SK-N-SH treated with all-trans-retinoic acid at 6 μM for 48 hours (cell line): ENCODE measurements at places on chromosomes 5 and 9.
A peak's percentile ranks its signal among the peaks of the same experiment; 100 is the strongest.

- no peak for ATAC-seq
Measured at GRCh38 chr9:133181561-133181960, 17.8 kb upstream of the GBGT1 start.

DNA sequence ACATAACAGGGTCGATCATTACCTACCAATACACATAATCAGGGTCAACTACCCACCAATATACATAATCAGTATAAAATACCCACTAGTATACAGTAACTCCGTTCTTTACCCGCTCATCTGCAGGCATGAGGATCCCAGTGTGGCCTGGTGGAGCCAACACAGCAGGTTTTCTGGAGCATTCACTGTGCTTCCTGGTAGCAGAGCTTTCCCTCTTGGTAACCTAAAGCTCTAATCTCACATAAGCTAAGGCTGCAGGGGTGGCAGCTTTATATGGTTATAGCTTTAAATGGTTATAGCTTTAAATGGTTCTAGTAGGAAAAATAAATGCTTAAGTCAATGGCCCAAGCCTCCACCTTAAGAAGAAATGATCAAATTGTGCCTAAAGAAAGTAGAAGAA, 11.9 kb downstream of the LCN1 start:
- no peak for ATAC-seq

DNA sequence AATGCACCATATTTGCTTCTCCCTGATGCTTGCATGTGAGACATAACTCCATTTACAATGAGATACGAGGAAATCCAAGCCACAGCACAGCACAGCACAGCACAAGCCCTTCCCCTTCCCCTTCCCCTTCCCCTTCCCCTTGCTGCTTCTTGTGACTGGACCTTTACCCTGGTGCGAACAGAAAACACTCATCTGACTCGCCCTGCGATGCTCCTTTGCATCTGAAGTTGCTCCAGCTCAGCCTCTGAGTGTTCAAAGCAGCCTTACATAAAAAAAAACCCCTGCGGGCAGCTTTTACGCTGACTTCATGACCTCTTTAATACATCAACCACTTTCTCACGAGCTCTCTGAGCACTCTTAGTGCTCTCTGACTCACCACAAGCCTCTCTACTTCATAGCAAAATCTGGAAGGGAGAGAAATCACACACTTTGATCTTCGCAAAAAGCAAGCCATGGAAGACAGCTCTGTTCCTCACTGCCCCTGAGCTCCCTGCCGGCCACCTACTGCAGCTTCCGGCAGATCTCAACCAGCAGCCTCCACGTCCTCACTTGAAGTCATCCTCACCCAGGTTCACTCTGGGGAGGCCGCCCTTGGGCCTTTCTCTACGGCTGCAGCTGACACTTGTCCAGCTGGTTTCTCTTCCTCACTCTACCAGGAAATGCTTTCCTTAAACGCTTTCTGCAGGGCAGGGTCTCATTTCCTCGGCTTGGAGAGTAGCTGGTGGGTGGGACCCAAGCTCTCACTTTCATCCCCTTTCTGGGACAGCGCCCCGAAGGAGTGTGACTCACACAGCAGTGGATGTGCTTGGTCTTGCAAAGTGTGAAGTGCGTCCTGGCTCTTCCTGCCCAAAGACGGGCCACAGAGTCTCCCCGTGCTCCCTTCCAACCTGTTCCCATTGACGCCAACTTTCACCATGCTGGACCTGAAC, 5.3 kb downstream of the SLC34A1 start:
- ATAC-seq: peak; percentile 9; the same call in 1 of the 3 replicates

- ATAC-seq: no peak
Measured at GRCh38 chr5:169112016-169112415, 188.9 kb downstream of the SLIT3 start.

- no peak; the same call in 2 of the 3 replicates for ATAC-seq
Measured at GRCh38 chr5:154421868-154422267, 23.9 kb upstream of the SAP30L start.

DNA sequence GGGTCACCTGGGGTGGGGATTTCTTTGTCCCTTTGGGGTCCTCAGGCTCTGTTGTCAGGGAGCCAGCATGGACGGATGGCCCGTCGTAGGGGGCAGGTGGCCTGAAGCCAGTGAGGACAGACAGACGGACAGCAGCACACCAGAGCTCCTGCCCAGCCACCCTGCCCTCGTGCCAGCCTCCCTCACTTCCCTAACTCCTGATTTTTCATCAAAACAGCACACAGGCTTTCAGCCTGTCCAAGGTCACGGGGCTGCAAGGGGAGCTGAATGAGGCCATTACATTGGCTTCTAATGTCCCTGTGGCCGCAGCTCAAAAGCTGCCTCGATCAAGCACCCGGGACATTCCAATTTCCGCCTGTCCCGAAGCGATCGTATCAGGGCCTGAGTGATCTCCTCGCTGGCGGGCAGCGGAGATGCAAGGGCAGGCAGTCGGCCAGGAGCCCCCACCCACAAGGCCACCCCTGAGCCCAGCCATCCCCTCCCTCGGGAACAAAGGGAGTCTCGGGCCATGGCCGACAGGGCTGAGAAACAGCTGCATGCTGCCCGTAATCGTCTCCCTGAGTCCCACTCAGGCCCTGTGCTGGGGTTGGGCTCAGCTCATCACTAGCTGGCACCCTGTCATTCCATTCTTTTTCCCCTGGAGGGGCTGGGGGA, 50.5 kb upstream of the RNU6ATAC start:
- ATAC-seq: no peak

DNA sequence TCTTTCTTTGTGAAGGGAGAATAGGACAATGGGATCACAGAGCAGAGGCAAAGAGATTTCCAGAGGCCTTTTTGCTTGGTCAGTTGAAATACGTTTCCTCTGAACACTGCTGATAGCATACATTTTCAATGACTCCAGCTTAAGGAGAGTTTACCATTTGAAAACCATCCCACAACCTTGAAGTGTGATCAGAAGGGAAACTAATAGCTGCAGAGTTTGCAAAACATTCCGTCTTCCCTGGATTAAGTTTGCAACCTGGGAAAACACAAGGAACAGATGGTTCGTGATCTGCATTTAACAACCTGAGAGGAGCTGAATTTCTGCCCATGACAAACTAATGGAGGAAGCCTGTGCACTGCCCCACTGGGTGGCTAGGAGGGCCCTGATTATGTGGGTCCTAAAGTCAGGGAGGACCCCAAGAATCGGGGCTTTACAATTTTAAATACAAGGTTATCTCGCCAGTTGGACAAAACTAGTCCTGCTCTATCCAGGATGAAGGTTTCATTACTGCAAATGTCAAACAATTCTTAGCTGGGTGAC, 35.6 kb downstream of the MTX3 start:
- ATAC-seq: no peak

GRCh38 chr5:164207646-164208045, 702.2 kb downstream of the MAT2B start:
- ATAC-seq: no peak

- no peak for ATAC-seq
Measured at GRCh38 chr5:133430095-133430494, 182.2 kb downstream of the FSTL4 start.

GRCh38 chr5:79560771-79561524, 47.0 kb upstream of the HOMER1 start:
- ATAC-seq: peak; percentile 23; the same call in 1 of the 3 replicates

DNA sequence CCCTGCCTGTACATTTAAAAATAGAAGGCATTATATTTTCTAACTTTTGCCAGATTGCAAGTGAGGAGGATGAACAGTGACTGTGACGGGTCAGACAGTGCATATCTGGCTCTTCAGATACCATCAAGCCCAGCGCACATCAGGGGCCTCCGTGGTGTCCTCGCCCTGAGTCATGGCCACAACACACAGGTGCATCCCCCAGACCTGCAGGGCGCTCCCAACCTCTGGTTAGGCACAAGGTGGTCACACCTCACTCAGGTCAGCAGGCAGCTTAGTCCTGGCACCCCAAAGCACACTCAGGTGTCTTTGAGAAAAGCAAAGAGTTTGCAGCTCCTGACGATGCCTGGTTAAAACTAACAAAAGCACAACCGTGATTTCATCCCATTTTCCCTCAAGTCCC, 28.6 kb downstream of the IRX2 start:
- ATAC-seq: no peak

DNA sequence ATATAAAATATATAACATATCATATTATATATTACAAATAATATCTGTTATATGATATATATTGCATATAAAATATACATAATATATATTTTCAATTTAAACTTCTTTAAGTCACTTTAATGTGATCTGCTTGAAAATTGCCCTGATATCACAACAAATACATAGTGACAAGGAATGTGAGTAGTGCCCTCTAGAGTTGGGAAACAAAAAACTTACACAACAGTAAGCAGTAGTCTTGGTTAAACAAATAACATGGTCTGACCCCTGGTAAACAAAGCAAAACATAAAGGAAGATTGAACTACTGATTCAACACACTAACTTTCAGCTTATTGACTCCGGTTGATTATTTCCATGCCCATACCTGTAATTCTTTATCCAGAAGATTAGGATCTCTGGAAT, 188.3 kb upstream of the NMUR2 start:
- ATAC-seq: no peak

- no peak for ATAC-seq
Measured at GRCh38 chr5:140049713-140050112, 6.6 kb upstream of the NRG2 start.

DNA sequence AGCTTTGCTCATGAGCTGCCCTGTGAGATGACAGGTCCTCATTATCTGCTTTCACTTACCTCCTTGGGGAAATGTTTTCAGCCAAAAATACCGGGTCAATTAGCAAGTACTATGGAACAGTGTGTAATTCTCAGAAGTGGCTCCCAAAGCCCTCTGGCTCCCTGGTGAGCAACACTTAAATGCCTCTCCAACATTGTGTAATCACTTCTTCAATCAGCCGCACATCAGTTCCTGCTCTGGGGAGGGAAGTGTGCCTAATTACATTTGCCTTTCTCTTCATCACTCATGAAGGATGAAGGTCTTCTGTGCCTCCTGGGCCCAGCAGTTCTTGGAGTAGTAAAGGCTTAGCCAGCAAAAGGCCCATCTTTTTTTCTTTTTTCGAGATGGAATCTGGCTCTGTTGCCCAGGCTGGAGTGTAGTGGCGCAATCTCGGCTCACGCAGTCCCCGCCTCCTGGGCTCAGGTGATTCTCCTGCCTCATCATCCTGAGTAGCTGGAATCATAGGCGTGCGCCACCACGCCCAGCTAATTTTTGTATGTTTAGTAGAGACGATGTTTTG, 23.1 kb downstream of the NIM1K start:
- no peak for ATAC-seq

DNA sequence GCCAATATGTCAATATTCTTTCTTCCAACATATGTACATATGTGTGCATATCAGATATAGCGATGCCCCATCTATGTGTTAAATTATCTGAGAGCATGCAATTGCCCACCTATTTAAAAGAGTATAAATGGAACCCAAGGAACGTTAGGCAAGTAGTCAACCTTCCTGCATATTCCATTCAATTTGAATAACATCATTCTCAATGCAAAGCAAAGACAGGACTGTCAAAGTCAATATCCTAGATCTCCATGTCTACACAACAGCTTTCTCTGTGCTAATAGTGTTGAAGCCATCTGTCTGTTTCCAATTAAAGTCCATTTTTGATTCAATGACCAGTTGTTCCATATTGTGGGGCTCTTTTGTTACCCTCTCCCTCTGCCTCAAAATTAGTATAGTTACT, 85.3 kb upstream of the COX7C start:
- no peak for ATAC-seq
